ENCODE measurements at places on chromosomes 2 and 18. TPM values are rescaled to one million over a fixed set of nuclear protein-coding genes. Genes with fewer than 3 reads are reported as not detected.

The LCT gene
- not detected for total RNA-seq

- DNase-seq: no peak
Observed at GRCh38 chr2:197952540-197953202, 148.3 kb downstream of the PLCL1 start.

DNA sequence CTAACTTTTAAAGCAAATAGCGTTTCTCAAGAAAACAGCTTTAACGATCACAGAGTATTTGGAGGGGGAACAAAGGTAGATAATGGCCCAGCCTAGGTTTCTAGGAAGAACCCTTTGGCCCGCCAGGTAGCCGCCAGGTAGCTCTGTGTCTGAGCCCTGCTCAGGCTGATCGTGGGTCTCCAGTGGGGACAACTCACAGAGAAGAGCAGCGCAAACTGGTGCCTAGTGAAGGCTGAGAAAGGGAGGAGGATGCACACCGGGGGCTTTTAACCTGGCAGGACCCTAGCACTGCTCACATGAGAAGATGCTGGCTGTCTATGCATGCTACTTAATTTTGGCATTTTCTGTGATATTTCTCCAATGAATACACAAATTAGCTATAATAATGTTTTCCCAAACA, 5.8 kb downstream of the NGEF start:
- DNase-seq: no peak

GRCh38 chr2:63571291-63571690, 17.0 kb downstream of the WDPCP start:
- no peak for DNase-seq

DNA sequence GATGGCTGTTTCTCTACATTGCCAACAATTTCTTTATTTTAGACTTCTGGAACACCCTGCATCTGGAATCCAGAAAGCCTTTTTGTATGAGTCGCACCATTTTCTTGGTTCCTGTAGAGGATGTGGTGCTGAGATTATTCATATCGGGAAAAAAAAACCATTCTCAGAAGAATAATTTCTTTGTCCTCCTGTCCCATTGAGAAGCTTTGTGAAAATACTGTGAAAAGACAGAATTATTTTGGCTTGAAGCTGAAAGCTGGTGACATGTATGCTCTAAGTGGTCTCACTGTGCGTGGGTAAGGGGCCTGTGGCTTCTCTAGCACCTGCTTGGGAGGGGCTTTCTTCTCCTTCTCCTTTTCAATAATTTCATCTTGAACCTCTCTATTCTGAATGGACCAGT, 138.4 kb downstream of the FAM210A start:
- DNase-seq: peak; percentile 16
